Psoas muscle (tissue), 8 donors: ENCODE measurements at places on chromosomes 1 and 21.

GRCh38 chr1:87121711-87122163, 206.9 kb upstream of the LMO4 start:
- DNase-seq: no peak

- DNase-seq: no peak
Observed at GRCh38 chr21:34203851-34204420, 130.6 kb downstream of the MRPS6 start.

DNA sequence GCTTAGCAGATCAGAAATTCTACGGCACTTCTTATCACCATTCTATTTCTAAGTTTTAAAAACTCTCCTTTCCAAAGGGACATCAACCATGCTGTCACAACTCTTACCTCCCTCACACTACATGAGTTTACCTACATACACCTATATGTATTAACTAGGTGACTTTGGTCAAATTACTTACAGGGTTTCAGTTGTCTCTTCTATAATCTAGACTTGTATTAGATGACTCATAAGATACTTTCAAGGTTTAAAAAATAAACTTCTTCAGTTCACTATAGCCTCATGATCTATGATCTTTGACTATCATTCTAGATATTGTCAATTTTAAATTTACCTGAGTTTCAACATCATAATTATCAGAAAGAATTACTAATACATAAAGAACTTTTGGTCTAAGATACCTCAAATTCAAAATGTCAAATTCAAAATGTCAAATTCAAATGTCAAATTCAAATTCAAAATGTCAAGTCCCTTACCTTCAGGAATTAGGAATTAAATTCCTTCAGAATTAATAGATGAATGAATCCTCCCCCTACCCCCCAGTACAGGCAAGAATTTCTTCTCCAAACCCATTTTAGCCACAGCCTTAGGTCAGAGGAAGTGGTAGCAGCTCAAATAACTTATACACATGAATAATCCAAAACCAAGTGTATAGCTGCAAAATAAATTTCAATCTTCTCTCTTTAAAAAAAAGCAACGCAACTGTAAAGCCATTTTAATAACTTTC, 31.1 kb downstream of the OTUD7B start:
- no peak for DNase-seq

DNA sequence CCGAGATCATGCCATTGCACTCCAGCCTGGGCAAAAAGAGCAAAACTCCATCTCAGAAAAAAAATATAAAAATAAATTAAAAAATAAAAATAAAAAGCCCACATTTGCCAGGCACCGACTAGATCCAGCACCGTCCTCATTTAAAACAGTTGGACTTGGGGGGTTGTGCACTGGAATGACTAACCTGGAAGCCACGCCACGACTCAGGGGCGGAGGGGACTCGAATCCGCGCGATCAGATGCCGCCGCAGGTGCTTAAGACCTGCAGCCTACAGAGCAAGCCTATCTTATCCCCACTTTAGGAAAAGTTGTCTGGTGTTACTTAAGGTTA, 38.5 kb downstream of the ZBTB8OS start:
- DNase-seq: no peak

- no peak for DNase-seq
Observed at GRCh38 chr1:42122408-42122807, 30.8 kb upstream of the GUCA2B start.

- peak; percentile 67 for DNase-seq
Observed at GRCh38 chr21:42117229-42117966, 46.3 kb downstream of the UMODL1 start.

DNA sequence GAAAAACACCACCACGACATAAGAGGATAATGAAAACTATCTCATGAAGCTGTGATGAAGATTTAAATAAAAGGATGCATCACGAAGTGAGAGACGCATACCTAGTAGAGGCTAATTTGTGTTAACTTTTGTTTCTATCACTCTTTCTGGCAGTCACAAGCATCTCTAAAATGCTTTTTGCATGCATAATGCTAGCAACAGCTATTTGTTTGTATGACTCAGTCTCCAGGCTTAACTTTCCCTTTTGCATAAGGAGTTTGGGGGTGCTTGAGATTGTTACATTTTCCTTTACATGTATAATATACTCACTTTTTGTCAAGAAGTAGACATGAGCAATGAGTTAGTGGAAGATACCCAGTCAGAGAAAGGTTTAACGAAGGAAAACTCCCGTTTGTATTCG, 385.4 kb downstream of the DISC1 start:
- no peak for DNase-seq

GRCh38 chr1:91795591-91796389, 90.2 kb downstream of the TGFBR3 start:
- DNase-seq: no peak

DNA sequence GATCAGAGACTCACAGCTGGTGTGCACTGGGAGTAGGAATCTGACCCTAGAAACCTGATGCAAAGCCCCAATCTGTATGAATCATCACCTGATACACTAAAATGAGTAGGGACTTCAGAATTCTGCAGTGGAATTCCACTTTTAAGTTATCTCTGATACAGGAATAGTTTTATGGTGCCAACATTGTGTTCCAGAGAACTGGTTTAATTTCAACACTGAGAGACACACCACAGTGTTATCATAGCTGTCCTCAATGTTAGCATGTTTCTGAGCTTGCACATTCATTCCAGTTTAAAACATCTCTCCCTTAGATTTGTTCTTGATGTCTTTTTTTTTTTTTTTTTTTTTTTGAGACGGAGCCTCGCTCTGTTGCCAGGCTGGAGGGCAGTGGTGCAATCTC, 7.1 kb downstream of the UTS2 start:
- no peak for DNase-seq

GRCh38 chr1:219883400-219884332, 44.7 kb downstream of the SLC30A10 start:
- no peak for DNase-seq

DNA sequence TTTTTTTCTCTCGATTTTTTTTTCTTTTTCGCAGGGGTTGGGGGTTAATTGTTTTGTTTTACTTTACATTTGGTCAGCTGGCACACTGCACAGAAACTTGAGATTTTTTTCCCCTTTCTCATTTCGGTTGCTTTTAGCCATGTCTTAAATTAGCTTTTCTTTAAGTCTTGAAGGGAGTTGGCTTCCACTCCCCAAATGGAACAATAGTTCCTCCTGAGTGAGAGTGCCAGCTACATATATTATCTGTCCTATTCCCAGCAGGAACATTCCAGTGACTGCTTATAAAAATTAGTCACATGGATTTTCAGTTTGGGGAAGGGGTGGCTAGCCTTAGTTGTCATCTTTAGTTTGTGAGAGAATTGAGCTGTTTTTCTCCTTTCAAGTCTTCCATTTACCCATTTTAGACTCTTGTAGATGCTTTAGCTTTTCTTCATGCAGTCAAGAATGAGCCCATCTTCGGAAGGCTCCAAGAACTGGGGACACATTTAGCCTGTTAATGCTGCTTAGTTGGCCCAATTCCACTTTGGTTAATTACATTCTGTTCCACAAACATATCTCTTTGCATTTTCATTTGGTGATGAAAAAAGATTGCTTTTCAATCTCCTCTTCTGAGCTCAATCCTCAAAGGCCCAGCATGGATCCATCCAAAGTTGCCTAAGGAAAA, 510.1 kb upstream of the CXADR start:
- no peak for DNase-seq

- no peak for DNase-seq
Observed at GRCh38 chr1:175040324-175040879, 17.2 kb upstream of the MRPS14 start.

DNA sequence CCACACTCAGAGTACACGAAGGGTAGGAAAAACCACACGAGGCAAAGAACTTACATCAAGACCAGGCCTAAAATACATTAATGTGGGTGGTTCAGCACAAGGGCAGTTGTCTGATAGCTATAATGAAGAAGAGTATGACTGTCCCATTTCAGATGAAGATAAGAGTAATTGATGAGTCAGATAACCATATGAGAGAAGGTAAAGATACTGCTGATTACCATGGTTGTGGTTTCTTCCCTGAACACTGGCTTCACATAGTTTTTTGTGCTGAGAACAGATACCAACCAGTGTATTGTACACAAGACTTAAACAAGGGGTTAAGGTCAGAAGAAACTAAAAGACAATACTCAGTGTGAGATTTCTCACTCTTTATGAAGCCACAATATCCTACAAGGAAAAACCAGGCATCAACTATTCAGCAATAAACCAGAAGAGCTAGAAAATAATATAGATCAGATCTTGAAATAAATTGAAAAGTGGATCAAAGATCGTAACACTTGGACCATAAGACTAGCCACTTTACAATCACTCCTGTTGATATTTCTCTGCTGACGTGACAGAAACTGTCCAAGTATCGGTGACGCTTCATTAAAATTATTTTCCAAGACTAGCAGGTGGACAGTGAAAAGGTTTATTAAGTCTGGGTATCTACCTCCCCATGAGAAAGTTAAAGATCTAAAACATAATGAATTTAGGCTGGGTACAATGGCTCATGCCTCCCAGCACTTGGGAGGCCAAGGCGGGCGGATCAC, 28.6 kb downstream of the PUM1 start:
- DNase-seq: no peak

- no peak for DNase-seq
Observed at GRCh38 chr21:44736291-44737004, 25.1 kb upstream of the TSPEAR start.

GRCh38 chr1:1833916-1834325, 55.7 kb upstream of the NADK start:
- no peak for DNase-seq

- DNase-seq: no peak
Observed at GRCh38 chr1:152013664-152014237, 20.1 kb upstream of the S100A10 start.

DNA sequence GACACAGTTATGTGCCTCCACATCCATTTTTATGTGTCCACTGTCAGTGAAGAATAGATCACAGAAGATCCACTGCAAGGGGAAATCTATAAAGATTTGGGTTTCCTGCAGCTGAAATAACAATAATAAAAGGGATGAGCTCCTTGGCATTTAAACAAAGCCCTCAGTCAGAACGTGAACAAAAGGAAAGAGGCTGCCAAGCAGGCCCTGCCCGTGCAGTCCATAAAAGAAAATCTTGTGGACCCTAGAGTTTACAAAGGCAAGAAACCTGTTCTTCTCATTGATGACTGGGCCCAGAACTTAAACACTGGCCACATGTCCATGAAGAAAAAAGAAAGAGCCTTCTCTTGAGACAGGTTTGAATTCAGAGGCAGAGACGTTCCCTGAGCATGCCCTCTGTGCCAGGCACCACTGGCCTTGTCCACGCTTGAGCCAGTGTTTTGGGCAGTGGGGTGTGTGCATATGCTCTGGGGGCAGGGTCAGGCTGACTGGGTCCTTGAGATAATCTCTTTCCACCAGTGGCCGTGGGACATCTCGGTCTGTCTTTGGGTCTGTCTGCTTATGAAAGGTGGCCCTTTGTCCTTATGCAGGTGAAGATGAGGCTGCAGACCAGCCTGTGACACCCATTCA, 142.7 kb downstream of the HIVEP3 start:
- no peak for DNase-seq

GRCh38 chr1:101884621-101885020, 112.1 kb downstream of the OLFM3 start:
- no peak for DNase-seq

DNA sequence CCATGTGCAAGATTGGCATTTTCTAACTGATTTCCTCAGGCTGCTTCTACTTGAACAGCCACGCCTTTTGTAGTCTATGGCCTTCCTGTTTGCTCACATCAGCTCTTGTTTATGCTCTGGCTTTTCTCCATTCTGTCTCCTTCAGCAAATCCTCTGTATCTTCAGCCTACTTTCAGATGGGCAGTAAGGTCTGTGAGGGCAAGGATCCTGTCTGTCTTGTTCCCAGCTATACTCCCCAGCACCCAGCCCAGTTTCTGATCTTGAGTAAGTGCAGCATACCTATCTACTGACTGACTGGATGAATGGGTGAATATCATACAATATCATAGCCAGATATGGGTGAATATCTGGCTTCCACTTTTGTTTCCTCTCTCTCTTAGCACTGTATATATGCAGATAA, 438.1 kb downstream of the LMO4 start:
- DNase-seq: no peak

GRCh38 chr1:200988693-200989092, 34.8 kb downstream of the KIF21B start:
- no peak for DNase-seq
